Astrocyte (in vitro differentiated cells and primary cell): ENCODE measurements at places on chromosomes 16 and 17. TPM values are rescaled to one million over a fixed set of nuclear protein-coding genes. Genes with fewer than 3 reads are reported as not detected.

- no peak for DNase-seq
- no peaks in the 10 kb centered on the region for H3K4me1 ChIP-seq
- no peak overlapping the region for H3K27ac ChIP-seq
- no peak overlapping the region for H3K4me3 ChIP-seq
- no peaks in the 10 kb centered on the region for H3K27me3 ChIP-seq
- no peaks in the 10 kb centered on the region for H3K36me3 ChIP-seq
Measured at GRCh38 chr17:33749171-33749570, 456.1 kb upstream of the ASIC2 start.

Gene LAT
- 2.6 and 3.3 TPM in 2 replicates for total RNA-seq

DNA sequence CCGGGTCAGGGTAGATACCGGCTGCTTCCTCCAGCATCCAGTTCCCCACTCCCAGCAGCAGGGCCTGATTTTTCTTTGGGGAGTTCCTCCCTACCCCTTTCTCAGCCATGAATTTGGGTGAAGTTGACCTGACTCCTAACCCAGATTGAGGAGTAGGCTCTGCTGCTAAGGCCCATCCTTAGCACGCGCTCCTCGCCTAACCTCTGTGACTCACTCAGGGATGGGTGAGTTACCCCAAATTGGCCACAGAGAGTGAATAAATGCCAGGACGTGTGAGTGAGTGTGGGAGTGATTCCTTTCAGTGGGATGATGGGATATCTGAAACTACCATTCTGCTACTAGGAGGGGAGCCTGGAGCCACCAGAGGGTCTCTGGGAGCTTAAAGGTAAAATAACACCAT lies 28.9 kb upstream of the ABCC12 start:
- peaks cover 9% of the 10 kb centered on the region for H3K27me3 ChIP-seq
- DNase-seq: no peak
- no peaks in the 10 kb centered on the region for H3K4me1 ChIP-seq

Gene ALDH3A1
- not detected in 2 replicates for total RNA-seq
